ENCODE measurements at places on chromosomes 6 and 20.

DNA sequence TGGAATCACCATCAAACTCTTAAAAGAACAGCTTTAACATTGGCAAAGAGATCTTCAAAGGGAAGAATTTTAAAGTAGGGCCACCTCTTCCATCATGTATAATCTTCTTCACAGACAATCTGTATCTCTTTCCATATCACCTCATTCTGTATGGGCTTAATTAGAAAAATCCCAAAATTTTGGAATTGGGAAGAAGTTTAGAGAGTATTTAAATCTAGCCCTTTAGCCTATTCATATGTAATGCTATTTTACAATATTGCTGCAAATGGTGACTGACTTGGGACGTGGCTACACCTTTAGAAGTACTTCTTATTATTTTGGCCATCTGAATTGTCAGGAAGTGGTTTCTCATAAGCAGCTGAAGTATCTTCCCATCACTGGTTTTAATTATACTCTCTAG lies 474.3 kb downstream of the RFPL4B start:
- DNase-seq: no peak

DNA sequence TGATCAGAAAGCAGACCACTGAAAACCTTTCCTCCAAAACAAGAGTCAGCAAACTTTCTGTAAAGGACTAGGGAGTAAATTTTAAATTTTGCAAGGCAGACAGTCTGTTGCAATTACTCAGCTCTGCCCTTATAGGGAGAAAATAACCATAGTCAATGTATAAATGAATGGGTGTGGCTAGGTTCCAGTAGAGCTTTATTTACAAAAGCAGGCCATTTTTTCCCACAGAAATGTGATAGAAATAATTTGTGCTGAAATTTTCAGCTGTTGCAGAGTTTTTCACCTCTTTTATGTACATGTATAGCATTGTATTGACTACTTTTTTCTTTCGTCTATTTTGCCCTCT lies 7.7 kb downstream of the AMD1 start:
- DNase-seq: no peak

DNA sequence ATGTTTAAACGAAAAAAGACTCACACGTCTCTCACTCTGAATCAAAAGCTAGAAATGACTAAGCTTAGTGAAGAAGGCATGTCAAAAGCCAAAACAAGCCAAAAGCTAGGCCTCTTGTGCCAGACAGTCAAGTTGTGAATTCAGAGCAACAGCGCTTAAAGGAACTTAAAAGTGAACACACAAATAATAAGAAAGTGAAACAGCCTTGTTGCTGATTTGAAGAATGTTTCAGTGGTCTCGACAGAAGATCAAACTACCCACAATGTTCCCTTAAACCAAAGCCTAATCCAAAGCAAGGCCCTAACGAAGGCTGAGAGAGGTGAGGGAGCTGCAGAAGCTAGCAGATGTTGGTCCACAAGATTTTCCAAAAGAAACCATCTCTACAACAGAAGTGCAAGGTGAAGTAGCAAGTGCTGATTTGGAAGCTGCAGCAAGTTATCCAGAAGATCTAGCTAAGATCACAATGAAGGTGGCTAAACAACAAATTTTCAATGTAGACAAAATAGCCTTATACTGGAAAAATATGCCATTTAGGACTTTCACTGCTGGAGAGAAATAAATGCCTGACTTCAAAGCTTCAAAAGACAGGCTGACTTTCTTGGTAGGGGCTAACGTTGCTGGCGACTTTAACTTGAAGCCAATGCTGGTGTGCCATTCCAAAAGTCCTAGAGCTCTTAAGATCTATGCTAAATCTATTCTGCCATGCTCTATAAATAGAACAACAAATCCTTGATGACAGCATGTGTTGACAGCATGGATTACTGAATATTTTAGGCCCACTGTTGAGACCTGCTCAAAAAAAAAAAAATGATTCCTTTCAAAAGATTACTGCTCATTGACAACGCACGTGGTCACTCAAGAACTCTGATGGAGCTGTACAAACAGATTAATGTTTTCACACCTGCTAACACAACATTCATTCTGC lies 40.3 kb downstream of the SEC63 start:
- no peak for DNase-seq

GRCh38 chr6:131597446-131597845 lies 24.4 kb downstream of the ARG1 start:
- no peak for DNase-seq

GRCh38 chr6:2791450-2791974 lies 26.3 kb downstream of the WRNIP1 start:
- DNase-seq: no peak

GRCh38 chr6:106453756-106454367 lies 93.3 kb downstream of the CRYBG1 start:
- no peak for DNase-seq

GRCh38 chr6:20058121-20058905 lies 154.0 kb downstream of the MBOAT1 start:
- DNase-seq: no peak

DNA sequence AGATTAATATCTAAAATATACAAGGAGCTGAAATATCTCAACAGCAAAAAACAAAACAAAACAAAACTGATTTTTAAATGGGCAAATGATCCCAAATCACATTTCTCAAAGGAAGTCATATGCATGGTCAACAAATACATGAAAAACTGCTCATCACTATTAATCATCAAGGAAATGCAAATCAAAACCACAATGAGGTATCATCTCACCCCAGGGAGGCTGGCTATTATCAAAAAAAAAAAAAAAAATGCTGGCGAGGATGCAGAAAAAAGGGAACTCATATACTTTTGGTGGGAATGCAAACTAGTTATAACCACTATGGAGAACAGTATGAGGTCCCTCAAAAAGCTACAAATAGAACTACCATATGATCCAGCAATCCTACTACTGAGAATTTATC lies 34.6 kb downstream of the REPS1 start:
- no peak for DNase-seq

GRCh38 chr20:10110151-10110550 lies 75.4 kb downstream of the ANKEF1 start:
- no peak for DNase-seq

DNA sequence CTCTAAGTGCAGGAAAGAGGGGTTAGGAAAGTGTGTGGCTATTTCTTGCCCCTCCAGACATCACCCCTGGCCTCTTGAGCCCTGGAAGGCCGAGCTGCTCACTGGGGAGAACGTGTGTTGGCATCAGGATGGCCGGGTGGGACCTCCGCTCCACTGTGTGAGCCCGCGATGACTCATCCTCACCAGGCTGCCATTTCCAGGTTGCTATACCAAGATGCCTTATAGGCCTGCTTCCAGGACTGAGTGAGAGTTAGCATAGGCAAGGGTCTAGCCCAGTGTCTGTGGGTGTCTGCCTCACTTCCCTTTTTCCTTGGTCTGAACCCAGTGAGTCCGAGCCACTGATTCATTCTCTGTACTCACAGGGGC lies 105.0 kb downstream of the MRPL14 start:
- no peak for DNase-seq

DNA sequence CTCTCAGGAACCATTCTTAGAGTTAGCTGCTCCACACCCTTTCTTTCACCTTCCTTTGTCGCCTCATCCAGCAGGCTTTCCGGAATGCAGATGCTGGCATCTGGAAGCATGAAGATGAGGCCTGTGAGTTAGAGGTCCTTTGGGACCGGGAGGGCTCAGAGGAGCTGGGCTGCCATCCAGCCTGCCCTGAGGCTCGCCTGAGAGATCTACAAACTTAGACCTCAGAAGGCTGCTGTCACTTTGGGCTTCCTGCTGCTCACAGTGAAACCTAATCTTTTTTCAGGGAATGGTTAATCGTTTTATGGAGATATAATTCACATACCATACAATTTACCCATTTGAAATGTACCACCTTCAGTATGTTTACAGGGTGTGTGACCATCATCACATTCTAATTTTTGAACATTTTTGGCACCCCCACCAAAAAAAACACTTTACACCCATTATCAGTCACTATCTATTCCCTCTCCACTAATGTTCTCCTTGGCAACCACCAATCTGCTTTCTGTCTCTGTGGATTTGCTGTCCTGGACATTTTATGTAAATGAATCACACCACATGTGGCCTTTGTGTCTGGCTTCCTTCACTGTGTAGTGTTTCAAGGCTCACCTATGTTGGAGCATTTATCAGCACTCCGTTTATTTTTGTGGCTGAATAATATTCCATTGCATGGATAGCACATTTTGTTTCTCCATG lies 20.0 kb upstream of the MPC1 start:
- no peak for DNase-seq

GRCh38 chr6:130467146-130468050 lies 101.6 kb downstream of the TMEM200A start:
- peak; percentile 7 for DNase-seq

GRCh38 chr6:98812220-98812619 lies 22.2 kb upstream of the POU3F2 start:
- DNase-seq: no peak

GRCh38 chr6:18491308-18492045 lies 104.3 kb downstream of the RNF144B start:
- no peak for DNase-seq

DNA sequence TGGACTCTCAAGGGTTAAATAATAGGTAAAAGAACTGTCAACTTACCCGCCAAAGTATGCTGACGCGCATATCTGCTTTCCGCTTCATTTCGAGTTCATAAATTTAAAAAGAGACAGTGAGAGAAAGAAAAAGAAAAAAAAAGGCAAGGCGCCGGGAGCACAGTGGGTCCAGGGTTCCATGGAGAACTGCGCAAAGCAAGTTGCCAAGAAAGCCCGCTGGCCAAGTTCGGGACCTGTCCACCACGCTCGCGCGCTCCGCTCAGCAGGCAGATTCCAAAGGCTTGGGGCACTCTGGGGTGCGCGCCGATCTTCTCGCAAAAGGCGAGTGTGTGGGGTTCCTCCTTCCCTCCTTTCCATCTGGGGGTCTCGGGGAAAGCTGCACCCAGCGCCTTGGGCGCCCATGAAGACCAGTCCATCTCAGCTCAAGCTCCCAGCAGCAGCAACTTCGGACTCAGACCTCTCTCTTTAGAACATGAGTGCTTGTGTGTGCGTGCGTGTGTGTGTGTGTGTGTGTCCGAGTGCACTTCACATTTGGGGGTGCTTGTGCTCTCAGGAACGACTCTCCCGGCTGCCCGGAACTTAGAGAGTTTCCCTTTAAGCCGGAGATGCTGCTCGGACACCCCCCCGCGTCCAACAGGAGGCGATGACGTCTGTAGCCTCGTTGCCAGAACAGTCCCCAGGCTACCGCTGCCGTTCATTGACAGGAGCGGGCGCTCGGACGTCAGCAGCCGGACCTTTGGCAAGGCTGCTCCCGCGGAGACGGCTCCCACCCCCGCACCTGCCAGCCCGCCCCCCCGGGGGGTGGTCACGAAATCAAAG lies 180.0 kb downstream of the TBXT start:
- no peak for DNase-seq

DNA sequence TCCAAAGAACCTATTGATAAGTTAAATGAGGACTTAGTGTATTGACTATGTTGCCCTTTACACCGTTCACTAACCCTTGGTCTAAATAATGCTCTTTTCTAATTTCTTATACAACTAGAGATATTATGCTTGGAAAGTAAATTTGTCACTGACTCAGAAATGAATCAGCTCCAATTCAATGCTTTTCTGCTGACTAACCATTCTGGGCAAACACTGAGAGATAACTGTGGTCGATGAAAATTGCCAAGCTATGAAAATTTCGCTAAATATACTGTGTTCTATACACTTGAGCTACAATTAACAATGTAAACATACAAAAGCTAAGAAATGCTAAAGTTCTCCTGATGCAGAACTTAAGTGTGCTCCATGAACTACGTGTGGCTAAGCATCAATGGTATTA lies 23.1 kb upstream of the FBXO9 start:
- no peak for DNase-seq

- no peak for DNase-seq
These were observed 46.0 kb downstream of the STX7 start for GRCh38 chr6:132466952-132467351.

GRCh38 chr6:154370545-154370944 lies 13.9 kb upstream of the IPCEF1 start:
- peak; percentile 7 for DNase-seq

- DNase-seq: no peak
These were observed 8.1 kb upstream of the OCSTAMP start for GRCh38 chr20:46558511-46558959.

DNA sequence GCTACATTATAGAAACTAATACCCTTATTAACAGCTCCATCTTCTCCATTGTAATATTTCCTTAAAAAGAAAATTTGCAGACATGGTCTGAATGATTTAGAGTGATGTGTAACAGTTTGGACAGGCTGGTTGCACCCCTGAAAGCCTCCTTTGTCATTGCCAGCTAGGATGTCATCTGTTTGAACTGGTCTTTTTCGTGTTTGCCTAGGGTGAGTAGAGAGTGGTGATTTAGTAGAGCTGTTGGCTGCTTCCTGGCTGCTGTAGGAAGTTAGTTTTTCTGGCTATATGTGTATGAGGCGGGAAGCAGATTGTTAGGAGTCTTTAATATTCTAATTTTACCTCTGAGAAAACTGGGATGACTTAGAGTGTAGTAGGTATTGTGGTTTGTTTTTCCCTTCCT lies 101.1 kb downstream of the ZFAND3 start:
- DNase-seq: no peak

GRCh38 chr20:17495826-17496225 lies 35.4 kb downstream of the BFSP1 start:
- DNase-seq: no peak

DNA sequence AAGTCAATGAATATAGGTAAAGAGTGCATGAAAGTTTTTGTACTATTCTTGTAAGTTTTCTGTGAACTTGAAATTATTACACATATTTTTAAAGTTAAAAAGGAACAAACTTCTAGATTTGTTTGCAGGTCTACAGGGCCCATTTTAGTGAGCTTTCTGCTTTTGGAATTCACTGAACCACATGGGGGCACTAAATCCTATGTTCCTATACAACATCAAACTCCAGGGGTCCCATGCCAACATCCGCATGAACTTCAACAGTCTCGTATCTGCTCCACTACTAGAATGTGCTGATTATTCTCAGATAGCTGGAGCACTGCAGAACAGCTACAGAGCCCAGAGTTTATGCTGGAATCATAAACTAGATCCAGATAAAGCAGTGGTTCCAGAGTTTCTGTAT lies 347.9 kb upstream of the SPTLC3 start:
- DNase-seq: no peak

- DNase-seq: no peak
These were observed 898.9 kb upstream of the ADGRB3 start for GRCh38 chr6:67736161-67736560.

- DNase-seq: peak; percentile 14
These were observed 115.1 kb downstream of the JAG1 start for GRCh38 chr20:10558635-10559187.

DNA sequence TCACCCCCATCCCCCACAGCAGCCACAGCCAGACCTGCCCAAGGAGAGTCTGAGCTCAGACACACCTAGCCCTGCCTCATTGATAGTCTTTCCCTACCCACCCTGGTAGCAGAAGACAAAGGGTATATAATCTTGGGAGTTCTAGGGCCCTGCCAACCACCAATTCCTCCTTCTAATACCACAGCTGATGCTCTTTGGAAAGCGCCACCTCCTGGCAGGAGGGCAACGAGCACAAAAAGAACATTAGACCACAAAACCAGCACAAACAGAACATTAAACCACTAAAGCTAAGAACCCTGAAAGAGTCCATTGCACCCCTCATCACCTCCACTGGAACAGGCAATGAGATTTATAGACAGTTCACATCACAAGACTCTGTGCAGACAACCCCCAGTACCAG lies 195.8 kb upstream of the FUT9 start:
- no peak for DNase-seq

GRCh38 chr20:63101781-63102720 lies 95.3 kb upstream of the BHLHE23 start:
- DNase-seq: peak; percentile 44

- DNase-seq: no peak
These were observed 185.6 kb downstream of the NFATC2 start for GRCh38 chr20:51356871-51357270.

GRCh38 chr6:149864578-149865535 lies 698 bp upstream of the LRP11 start:
- DNase-seq: peak; percentile 56
